ENCODE measurements at places on chromosomes 4 and X.

DNA sequence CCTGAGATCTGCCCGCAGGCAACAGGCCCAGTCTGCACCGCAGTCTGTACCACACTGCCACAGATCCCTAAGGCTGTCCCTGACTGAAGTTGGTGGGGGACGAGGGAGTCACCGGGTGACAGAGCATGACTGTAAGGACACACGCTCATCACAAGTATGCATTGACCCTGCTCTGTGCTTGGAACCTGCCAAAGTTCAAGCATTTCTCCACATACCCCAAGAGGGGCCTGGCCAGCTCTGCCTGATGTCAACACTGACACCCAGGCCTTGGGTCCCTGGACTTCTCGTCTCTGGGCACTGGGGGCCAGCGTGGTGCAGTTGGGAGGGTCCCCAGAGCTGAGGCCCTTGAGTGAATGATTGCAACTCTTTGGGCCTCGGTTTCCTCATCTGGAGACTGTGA lies 7.9 kb downstream of the BLOC1S4 start:
- no peak for DNase-seq

GRCh38 chr4:34196375-34196774 lies 2047.9 kb downstream of the ARAP2 start:
- no peak for DNase-seq

DNA sequence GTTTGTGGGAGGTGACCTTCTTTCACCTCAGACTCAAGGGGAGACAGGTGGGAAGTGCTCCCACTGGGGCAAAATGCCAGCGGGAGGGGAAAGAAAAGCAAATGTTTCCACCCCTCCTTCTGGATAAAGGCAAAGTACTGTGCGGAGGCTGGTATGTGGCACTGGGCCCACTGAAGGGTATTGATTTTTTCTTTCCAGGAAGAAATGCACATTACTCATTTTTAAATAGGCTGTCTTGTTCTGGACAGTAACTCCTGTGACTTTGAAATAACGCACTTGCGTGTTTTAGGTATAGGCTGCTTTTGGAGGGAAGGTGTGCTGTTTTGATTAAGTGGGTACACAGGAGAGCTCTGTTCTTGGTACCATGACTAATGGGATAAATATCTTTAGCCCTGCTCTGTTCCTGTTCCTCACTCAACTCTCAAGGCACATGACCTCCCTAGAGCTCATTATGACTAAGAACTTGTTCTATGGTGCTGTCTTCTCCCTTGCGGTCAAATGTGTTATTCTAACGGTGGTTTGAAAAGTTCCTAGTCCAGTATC lies 40.7 kb upstream of the MBTPS2 start:
- DNase-seq = no peak

- no peak for DNase-seq
These were observed 22.1 kb downstream of the BEX3 start for GRCh38 chrX:103398421-103398864.

GRCh38 chr4:8199594-8200301 lies 658 bp downstream of the SH3TC1 start:
- DNase-seq = no peak

DNA sequence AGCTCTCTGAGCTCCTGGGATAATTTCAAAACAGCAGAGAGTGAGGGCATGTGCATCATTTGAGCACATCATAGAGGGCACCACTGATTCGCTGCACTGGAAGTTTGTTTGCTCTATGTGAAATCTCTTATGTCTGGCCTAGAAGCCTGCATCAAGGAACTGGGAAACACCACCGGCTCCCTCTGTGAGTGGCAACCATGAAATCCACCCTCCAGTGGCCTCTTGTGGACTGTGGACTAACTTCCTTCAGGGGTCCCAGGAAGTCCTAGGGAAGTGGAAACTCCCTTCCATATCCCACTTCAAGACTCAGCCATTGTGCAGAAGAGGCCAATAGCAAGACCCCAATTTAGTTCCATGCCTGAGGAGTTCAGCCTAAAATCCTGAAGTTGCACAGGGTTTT lies 48.0 kb upstream of the IGFBP7 start:
- DNase-seq = no peak

GRCh38 chr4:165393704-165394103 lies 14.9 kb downstream of the CPE start:
- DNase-seq = no peak

DNA sequence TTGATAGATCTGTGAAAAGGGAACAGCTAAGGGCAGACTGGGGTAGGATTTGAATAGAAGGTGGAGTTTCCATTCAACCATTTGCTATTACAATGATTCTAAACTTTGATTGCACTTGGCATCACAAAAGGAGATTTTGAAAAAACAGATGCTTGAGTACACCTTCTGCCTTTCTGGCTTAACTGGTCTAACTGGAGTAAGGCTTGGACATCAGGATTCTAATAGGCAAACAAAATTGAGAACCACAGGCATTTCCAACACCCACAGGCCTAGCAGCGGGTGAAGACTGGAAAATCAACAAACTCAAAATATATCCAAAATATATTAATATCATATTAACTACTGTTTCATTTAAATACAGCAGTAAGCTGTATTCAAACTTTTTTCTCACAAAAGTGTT lies 1.9 kb upstream of the VEGFC start:
- DNase-seq = no peak

GRCh38 chr4:55512077-55512476 lies 34.6 kb downstream of the CLOCK start:
- DNase-seq = no peak

DNA sequence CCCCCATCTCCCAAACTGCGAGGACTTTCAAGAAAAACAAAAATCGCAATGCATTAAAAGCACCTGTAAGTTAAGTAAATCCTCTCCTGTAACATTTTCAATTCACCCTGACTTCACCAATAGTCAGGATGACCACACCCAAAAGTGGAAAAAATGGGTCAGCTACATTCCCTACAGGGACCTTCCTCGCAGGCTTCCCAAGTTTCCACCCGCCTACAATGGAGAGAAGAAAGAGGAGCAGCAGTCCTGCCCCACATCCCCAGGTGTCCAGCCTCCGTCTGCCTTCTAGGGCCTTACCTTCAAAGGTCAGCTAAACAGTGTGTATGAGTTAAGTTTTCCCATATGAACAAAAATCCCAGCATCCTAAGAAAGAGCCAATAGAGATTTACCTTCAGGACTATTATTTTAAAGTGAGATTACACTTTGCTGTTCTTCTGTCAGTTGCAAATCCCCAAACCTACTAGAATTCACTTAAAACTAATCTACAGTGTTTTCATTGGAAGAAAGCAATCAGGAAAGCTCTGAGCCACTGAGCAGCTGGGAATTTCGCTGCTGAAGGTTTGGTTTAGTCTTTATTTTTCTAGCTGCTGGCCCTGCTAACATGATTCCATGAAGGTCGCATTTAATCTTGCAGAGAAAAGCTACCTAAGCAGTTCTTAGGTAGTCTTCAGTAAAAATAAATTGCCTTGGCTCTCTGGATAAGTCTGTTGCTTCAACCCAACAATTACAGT lies 12.5 kb downstream of the IRF2 start:
- no peak for DNase-seq
